ENCODE measurements at places on chromosomes 4 and X.

- DNase-seq: no peak
Observed at GRCh38 chrX:152600853-152601633, 36.7 kb upstream of the GABRQ start.

GRCh38 chr4:137312257-137312656 is 220.0 kb downstream of the PCDH18 start:
- no peak for DNase-seq

DNA sequence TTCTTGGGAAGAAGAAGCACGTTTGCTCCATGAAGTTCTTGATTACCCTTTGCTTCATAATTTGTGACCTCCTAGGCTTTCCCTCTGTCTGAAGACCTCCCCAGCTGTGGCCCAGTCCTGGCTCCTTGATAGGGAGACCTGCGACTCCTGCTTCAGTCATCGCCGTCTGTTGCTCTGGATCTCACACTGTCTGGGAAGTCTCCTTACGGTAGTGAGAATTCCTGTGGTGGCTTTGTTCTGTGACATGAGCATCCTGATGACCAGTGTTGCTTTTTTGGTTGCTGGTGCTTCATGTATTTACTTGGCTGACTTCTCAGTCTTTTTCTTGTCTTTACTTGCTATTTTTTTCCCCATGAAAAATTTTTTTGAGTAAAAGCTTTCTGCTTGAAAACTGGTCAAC is 44.2 kb downstream of the JADE1 start:
- no peak for DNase-seq

DNA sequence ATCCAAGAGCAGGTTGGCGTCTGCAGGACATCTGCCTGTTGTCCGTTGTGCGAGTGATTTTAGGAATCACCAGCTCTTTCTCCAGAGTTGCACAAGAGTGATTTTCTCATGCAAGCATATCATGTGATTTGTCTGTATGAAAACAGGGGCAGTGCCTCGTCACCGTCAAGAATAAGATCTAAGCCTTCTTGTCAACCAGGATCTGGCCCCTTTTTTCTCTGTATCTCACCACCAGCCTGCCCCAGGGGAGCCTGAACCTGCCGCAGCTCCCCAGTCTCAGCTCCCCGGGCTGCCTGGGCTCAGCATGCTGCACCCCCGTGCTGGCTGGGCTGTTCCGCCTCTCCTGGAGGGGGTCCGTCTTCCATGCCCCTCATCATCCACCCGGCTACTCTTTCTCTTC is 90.5 kb downstream of the STOX2 start:
- no peak for DNase-seq

DNA sequence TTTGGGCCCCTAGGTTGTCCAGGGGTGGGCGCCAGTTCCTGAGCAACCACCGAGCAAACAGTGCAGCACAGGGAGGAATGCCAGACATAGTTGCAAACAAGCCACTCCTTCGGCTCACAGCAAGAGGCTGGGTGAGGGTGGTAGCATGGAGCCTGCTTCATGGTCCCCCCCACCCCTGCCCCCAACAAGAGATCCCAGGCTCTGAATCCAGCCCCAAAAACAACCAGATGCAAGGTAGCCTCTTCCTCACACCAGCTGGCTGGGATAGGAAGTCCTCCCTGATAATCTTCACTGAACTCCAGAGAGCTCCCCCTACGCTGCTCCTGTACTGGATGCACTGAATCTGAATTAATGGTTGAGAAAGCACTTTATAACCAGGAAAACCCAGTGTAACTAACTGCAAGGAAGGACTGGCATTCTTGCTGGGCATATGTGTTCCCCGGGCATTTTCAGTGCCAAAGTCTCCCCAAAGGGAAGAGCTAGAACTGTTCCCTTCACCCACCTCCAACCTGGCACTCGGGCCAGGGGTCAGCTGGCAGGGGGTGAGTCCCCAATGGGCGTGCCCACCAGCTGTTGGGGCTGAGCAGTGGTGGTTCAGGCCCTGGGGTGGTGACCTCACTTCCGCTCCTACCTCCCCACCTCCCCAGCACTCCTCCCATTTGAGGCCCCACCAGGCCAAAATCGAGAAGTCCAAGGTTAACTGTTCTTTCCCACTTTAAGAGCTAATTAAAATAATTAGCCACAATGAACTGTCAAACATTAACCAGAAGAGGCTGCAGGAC is 1.5 kb downstream of the ELF4 start:
- DNase-seq: no peak

DNA sequence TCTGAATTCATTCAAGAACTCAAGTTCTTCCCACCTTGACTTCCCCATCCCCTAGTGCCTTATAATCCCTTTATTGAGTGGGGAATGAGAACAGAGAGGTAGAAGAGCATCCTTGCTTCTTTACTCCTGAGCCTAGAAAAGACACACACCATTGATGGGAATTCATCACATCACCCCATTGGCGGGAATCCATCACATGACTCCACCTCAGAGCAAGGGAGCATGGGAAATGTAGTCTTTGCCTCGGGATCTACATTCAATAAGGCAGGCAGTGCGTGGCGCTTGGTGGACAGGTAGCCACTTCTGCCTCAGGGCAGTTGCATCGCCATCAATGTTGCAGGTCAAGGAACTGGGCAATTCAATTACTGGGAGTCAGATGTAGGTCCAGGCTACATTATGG is 50.7 kb downstream of the MXRA5 start:
- DNase-seq: no peak

DNA sequence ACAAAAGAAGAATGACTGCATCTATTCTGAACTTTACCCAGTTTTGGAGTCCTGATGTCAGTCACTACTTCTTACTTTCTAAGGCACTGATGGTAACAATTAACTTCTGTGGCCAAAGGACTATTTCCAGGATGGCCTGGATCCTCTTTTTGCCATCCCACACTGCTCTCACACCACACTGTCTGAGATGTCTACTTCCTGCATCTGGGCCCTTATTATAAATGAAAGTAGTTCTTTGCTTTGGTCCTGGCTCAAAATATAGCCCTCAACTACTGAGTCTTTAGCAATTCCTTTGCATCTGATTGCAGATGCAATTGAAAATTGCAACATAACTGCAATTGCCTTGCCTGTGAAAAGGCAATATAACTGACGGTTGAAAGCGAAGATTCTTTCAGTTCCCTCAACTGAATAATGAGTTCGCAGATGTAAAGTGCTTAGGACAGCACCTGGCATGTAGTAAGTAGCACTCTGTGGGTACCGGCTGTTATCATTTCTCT is 44.2 kb downstream of the COQ2 start:
- DNase-seq: no peak

DNA sequence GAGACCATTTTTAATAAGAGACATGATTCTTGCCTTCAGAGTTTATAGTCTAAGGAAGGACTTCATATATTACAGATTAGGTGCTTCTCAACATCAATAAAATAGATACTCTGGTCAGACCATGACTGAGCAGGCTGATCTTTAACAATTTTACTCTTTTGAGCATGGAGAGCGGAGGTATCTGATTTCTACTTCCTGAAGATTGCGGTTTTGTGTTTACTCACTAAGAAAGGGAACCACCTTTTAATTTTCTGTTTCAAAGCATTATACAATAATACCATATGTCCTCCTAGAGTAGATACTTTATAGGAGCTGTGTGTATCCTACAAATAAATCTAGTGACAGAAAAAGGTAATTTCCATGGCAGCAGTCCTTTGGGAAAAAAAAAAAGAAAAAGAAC is 12.5 kb downstream of the MORC4 start:
- DNase-seq: no peak

DNA sequence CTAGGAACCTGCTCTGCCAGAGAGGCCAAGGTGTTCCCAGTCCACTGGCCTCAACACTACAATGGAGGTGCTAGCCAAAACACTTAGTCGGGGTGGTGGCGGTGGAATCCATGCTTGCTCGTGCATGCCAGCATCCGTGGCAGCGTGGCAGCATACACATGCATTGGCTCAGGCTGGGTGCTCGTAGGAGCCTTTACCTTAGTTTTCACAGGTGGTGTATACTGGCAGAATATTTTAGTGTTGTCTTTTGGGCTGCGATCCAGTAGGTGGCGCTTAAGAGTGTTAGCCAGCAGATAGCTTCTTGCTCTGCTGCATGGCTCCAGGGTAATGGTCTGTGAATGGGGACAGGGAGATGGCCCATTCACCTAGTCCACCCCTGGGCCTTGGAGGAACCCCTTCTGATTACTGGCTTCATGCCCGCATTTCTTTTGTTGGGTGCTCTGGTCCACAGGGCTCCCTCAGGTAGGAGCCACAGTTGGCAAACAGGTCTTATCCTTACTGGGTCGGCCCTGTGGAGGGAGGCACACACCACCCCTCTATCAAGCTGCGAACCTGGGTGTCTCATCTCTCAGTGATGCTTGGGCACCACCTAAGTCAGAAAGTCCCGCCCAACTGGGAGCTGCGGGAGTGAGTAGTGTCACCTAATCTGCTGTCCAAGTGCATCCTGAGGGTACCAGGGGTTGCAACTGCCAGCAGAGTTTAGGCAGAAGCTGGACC is 40.0 kb downstream of the RIPPLY1 start:
- DNase-seq: peak; percentile 36

GRCh38 chr4:113276464-113277170 is 227.2 kb downstream of the ANK2 start:
- no peak for DNase-seq

DNA sequence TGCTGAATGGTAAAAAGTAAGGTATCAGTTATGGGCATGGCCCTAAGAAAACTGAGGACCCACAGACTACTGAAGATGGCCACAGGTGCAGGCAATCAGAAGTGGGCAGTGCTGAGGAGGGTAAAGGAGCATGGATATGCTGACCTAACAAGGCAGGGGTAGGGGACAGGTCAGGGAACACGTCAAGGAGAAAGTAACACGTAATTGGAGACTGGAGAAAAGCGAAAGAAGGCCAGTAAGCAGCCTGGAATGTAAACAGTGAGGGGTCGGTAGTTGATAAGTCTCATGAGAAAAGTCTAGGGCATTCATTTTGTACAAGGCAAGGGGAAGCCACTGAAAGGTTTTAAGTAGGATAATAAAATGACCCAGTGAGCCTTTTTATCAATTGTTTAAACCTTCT is 153.3 kb downstream of the PRDM5 start:
- no peak for DNase-seq

GRCh38 chr4:181259081-181259709 is 984.0 kb upstream of the TENM3 start:
- DNase-seq: no peak

- no peak for DNase-seq
Observed at GRCh38 chr4:40838742-40839141, 89.0 kb downstream of the NSUN7 start.

GRCh38 chr4:35526456-35526855 is 717.9 kb downstream of the ARAP2 start:
- no peak for DNase-seq

DNA sequence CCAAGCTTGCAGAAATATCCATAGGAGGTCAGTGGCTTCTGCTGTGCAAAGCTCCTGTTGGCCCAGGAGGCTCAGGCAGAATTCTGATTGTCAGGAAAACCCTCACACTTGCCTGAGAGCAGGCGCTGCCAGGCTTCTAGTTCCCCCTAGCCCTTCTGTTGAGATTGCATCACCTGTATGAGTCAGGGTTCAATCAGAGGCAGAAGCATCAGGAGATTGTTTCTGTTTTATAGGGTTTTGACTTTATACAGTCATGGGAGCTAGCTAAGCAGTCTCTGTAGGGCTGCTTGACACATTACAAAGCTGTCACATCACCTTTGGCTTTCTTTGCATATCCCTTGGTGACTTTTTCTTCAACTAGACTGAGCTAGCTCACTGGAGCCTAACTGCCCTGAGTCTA is 27.8 kb downstream of the DIPK2B start:
- DNase-seq: no peak

GRCh38 chr4:185840201-185840600 is 28.2 kb upstream of the SORBS2 start:
- DNase-seq: no peak

GRCh38 chr4:8325291-8325973 is 55.9 kb downstream of the HTRA3 start:
- DNase-seq: peak; percentile 14

DNA sequence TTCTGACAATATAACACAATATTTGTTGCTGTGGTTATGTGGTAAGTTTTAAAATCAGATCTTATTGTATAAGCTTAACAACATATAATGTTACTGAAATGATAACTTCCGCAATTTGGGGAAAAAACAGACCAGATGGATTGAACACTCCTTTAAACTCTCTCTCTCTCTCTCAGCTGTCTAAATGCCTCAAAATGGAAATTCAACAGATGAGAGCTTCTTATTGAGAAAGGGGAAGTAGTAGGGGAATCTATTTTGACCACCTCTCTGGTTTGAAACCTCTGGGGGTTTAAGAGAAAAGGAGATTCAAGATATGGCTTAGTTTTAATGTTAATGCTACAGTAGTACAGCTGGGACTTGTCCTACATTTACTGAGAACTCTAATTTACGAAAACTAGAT is 40.3 kb downstream of the DMD start:
- no peak for DNase-seq

- DNase-seq: no peak
Observed at GRCh38 chrX:18929775-18930174, 54.1 kb downstream of the PHKA2 start.

- no peak for DNase-seq
Observed at GRCh38 chr4:127778102-127778501, 4.0 kb upstream of the HSPA4L start.

GRCh38 chrX:148288451-148288850 is 212.0 kb upstream of the AFF2 start:
- no peak for DNase-seq

GRCh38 chr4:20832826-20833225 is 132.6 kb downstream of the PACRGL start:
- no peak for DNase-seq

- no peak for DNase-seq
Observed at GRCh38 chr4:98945297-98945850, 16.4 kb upstream of the EIF4E start.

- DNase-seq: no peak
Observed at GRCh38 chr4:133493776-133494175, 344.7 kb downstream of the PCDH10 start.

GRCh38 chr4:3873408-3874027 is 107.3 kb downstream of the ADRA2C start:
- no peak for DNase-seq

GRCh38 chr4:76772498-76773106 is 125.3 kb downstream of the SOWAHB start:
- no peak for DNase-seq

- no peak for DNase-seq
Observed at GRCh38 chrX:111083081-111083480, 12.9 kb upstream of the PAK3 start.

DNA sequence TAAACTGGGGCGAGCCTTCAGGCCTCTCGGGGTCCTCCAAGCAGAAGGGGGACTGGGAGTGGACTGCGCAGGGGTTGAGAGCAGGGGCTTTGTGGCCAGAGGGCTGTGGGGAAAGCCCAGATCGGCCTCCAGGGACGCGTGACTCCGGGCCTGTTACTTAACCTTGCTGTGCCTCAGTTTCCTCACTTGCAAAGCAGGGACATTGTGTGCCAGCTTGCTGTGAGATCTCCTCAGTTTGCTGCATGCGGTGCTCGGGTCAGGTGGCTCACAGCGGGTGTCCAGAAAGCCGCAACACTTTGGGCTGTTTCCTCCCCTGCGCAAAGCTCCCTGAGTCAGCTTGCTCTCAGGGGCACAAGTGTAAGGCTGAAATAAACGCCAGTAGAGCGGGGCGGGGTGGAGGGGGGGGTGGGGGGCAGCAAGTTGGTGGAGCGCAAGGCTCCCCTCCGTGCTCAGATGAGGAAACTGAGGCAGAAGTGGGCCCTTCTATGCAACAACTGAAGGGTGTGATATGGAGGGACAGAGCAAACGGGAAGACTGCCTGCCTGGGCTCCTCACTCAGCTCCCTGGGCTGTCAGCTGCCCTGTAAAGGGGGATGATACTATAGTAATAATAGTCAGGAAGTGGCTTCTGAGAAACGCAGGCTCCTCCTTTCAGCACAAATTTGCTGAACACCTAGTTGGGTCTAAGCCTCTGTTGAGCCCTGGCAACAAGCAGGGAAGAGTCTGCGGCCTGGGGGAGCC is 101.0 kb downstream of the HMX1 start:
- no peak for DNase-seq
